ENCODE measurements at places on chromosomes 7 and 10. TPM values are rescaled to one million over a fixed set of nuclear protein-coding genes. Genes with fewer than 3 reads are reported as not detected.

GRCh38 chr7:132666774-132667172 lies 90.5 kb upstream of the PLXNA4 start:
- DNase-seq = no peak

DNA sequence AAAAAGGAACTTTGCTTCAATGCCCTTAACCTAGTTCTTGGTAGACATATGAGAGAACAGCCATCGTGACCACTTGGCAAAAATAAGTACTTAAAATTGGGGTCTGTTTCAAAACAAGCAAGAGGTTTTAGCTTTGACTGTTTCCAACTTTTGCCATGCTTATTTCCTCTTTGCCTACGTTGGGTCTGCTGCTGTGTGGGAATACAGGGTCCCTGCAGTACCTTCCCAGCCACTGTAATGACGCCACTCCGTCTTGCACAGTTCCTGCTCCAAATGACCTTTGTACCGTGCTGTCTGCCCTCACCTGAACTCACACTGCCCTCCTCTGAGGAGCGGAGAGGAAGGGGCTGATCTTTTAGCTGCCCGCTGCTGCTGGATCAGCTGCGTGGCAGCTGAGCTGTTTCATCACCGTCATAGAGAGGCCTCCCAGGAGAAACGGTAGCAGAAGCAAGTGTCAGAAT lies 133.1 kb downstream of the MAPK8 start:
- no peak for DNase-seq

DNA sequence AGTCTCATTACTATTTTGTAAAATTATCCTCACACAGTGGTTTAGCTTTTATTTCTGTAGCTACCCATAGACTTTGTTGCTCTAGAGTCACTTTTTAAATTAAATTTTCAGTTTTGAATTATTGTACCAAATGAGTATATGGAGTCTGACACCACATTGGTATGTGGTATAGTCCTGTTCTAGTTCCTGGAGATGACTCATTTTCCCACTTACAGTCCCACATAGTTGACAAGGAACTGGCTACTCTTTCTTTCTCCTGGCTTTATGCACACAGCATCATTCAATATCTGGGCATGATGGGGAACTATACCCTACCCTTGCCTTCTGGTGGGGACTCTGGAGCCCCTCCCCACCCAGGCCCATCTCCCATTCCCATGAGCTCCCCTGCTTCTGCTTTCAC lies 92.6 kb upstream of the RAB11FIP2 start:
- no peak for DNase-seq

DNA sequence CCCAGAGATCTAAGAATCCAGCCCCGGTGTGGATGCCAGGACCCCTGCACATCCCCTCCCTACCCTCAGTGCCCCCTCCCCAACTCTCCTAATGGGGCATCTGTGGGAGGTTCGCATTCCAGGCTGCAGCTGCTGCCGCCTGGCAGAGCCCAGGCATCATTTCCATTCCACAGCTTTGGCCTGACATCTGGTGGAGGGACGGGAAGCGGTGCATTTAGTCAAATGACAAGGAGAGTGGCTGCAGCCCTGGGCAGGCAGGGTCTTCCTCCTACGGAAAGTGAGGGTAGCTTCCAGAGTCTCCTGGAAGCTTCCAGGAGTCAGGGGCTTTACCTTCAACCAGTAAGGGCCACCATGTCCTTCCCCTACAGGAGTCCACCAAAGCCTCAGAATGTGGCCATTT lies 30.8 kb downstream of the PRLHR start:
- no peak for DNase-seq

DNA sequence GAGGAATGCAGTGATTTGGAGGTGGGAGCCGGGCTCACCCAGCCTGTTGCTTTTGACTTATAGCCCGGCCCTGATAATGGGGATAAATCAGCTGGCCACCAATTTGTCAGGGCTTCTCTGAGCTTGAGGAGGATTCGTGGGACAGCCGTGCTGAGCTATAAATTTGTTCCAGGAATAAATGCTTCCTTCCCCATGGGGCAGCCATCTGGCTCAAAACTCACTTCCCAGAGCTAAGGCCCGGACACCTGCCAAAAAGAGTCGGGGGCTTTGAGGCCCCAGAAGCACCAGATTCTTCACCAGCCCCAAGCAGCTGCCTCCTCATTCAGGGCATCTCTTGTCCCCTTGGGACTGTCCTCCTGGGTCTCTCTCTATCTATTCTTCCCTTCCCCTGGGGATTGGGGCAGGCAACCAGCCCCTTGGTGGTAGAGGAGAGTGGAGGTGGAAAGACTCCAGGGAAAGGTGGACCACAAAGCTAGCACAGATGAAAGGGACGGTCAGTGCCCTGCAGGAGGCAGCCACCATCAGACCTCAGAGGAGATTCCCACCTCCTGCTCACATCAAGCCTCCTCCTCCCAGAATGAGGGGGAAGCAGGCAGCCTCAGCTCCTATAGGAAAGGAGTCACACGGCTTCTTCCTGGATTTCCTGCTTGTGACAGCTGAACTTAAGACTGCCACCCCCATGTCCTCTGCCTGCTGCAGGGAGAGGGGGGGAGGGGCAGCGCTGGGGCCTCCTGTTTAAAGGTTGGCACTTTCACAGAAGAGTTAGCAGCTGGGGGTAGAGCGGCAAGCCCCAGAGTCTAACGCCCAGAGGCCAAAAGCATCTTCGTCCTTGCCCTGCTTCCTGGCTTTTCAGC lies 44.2 kb upstream of the LRRC4 start:
- peak; percentile 40 for DNase-seq

DNA sequence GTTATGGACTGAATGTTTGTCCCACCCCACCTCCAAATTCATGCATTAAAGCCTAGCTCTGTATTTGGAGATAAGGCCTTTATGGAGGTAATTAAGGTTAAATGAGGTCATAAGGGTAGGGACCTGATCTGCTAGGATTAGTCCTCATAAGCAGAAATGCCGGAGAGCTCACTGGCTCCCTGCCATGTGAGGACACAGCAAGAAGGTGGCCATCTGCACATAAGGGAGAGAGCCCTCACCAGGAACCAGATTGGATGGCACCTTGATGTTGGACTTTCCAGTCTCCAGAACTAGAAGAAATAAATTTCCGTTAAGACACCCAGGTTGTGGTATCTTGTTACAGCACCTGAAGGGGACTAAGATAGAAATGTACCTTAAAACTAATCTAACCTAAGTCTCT lies 816.1 kb upstream of the C7orf33 start:
- no peak for DNase-seq

GRCh38 chr10:67893637-67894036 lies 9.2 kb downstream of the SIRT1 start:
- DNase-seq = no peak

GRCh38 chr10:116133634-116134033 lies 139.4 kb downstream of the GFRA1 start:
- no peak for DNase-seq

- DNase-seq = no peak
Measured at GRCh38 chr10:77940225-77940624, 13.7 kb upstream of the DLG5 start.

DNA sequence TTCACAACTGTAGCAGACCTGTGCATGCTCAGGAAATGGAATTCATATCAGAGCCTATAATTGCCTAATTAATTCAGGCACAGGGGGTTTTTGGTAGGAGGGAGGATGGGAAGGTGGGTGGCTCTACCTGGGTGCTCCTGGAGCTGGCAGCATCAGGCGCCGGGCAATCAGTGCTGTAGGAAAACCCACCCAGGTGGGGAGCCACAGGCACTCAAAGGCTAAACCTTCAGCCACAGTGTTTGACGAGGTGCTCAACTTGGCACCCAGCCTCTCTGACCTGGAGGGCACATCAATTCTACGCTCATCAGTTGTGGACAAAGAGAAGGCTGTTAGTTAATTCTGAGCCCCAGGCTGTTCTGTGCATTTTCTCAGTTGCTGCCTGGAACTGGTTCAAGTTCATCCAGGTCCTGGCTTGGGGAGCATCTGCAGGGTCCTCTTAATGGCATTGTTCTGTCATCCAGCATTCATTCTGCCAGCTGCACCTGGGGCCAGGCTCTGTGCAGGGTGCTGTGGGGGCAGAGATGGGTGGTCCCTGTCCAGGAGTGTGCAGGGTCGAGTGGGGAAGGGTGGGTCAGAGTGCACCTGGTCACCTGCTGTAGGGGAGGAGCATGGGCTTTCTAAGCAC lies 54.1 kb upstream of the NPTX2 start:
- DNase-seq = no peak

DNA sequence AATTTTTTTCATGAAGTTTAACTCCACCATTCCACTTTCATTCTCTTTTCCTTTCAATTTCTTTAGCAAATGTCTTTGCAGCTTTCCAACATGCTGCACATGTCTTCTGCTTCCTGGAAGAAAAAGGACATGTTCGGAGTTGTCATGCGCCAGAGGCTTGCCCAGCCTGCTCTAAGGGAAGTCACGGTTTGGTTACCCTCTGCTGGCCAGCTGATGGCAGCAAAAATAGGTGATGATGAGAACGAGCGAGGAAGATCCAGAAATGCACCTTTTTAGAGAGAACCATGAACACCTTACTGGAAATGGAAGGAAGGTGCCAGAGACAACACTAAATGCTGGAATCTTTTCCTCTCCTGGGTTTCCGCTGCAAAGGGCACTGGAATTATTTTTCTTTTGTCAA lies 4.9 kb upstream of the ZSCAN21 start:
- DNase-seq = no peak

GRCh38 chr10:15784662-15785300 lies 65.1 kb upstream of the ITGA8 start:
- no peak for DNase-seq

The HYAL4 gene
- not detected for total RNA-seq

The HECW1 gene
- total RNA-seq = not detected

The GHRHR gene
- not detected for total RNA-seq

The FAM237B gene
- not detected for total RNA-seq
